ENCODE measurements at places on chromosomes 7 and 10.

DNA sequence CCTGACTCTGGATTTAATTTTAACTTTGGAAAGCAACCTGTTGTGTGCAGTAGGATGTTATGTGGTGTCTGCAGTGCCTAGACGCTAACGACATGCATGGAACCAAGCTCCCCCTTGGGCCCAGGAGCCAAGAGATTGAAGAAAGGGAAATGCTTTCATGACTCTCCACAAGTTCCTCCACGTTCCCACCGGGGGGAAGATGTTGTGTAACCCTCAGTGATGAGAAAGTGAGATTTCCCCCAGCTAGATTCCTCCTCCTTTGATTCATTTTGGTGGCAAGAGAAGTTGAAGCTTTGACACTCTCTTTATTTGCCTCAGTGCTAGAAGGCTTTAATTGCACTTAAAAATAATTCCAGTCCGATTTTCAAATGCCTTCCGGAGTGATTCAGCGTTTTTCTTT, 157.9 kb upstream of the INSYN2A start:
- DNase-seq, result no peak

DNA sequence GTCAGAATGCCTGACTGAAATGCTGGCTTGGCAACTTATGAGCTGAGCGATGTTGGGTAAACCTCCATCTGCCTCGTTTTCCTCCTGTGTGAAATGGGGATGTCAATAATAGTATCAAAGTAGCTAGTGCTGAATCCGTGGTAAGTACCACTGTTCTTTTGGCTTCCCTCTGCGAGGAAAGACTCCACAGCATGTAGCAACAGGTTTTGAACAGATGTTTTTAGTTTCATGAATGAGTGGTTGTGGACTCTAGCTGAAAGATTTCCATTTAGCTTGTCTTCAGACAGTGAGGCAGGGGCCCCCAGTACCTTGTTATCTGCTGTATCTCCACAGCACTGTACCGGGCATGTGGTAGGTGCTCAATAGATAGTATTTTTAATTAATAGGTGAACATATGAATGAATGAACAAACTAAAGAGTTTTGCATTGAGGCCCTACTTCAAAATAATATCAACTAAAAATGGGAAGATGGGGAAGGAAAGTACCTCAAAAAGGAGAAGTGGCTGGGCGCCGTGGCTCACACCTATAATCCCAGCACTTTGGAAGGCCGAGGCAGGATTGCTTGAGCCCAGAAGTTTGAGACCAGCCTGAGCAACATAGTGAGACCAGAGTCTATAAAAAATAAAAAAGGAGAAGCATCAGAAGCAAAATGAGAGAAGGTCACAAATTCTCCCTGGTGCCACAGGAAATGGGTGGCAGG, 5.6 kb upstream of the DLG5 start:
- DNase-seq, result no peak

- DNase-seq, result no peak
Observed at GRCh38 chr7:2231992-2232765, 566 bp downstream of the MAD1L1 start.

GRCh38 chr10:59180689-59181270, 4.3 kb downstream of the PHYHIPL start:
- DNase-seq, result no peak

GRCh38 chr7:43463401-43463980, 119.4 kb upstream of the STK17A start:
- no peak for DNase-seq

GRCh38 chr10:119680650-119681081, 29.5 kb downstream of the BAG3 start:
- DNase-seq, result no peak

DNA sequence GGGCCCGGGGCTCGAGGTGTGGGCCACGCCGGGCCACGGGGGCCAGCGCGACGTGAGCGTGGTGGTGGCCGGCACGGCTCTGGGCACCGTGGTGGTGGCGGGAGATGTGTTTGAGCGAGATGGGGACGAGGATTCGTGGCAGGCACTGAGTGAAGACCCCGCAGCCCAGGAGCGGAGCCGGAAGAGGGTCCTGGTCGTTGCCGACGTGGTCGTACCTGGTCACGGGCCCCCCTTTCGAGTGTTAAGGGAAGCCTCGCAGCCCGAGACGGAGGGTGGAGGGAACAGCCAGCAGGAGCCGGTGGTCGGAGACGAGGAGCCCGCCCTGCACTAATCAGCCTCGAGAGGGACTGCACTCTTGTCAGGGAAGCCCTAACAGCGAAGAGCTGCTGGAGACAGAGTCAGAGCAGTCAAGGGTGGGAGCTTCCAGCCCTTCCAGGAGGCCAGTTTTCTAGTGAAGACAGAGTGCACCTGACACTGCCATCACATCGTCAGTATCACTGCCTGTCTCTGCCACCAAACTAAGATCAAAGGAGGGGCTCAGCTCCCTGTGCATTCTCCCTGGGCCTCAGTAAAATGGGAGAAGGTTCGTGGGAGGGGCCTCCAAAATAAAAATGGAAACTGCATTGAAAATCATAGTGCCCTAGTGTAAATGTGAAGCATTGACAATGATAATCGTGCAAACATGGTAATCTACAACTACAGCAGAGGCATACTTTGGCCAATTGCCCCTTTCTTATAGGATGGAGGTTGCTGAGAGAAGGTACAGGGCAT, 1.3 kb downstream of the MBLAC1 start:
- no peak for DNase-seq

- no peak for DNase-seq
Observed at GRCh38 chr7:72709909-72710308, 118.1 kb downstream of the TYW1B start.

GRCh38 chr10:132706701-132707100, 79.2 kb downstream of the NKX6-2 start:
- DNase-seq, result no peak

- DNase-seq, result no peak
Observed at GRCh38 chr10:84336406-84337090, 8.2 kb downstream of the CCSER2 start.

DNA sequence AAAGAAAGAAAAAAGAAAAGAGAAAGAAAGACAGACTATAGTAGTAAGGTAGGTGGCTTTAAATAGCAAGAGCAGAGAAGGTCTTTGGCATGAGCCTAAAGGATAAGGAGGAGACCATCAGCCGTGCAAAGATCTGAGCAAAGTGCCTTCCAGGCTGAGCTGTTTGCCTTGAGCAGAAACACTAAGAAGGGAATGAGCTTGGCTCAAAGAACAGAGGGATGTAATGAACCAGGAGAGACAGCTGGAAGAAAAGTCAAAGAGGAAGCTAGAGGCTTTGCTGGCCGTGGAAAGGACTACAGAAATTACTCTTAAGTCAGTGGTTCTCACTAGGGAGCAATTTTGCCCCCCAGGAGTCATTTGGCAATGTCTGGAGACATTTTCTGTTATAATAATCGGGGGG, 228.6 kb downstream of the FGFR2 start:
- no peak for DNase-seq

GRCh38 chr7:78399033-78399769, 600.6 kb downstream of the PHTF2 start:
- DNase-seq, result no peak

GRCh38 chr7:73703225-73703624, 16.2 kb downstream of the STX1A start:
- DNase-seq, result no peak

- DNase-seq, result no peak
Observed at GRCh38 chr7:28575241-28575643, 162.9 kb downstream of the CREB5 start.

GRCh38 chr10:71399946-71400345, 3.2 kb downstream of the CDH23 start:
- DNase-seq, result no peak

Data from activated naive CD8-positive, alpha-beta T cell treated with anti-CD3 and anti-CD28 coated beads, Interleukin-2, amount 50 U/mL, for 16 hours (primary cell).